ENCODE measurements at places on chromosomes 6 and 20.

GRCh38 chr6:165969184-165969583 is 198.5 kb downstream of the TBXT start:
- DNase-seq: no peak

DNA sequence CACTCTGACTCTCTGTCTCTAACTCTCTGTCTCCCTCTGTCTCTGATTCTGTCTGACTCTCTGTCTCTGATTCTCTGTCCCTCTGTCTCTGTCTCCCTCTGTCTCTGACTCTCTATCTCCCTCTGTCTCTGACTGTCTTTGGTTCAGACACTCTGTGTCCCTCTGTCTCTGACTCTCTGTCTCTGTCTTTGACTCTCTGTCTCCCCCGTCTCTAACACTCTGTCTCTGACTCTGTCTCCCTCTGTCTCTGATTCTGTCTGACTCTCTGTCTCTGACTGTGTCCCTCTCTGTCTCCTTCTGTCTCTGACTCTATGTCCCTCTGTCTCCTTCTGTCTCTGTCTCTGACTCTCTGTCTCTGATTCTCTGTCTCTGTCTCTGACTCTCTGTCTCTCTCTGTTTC is 21.7 kb upstream of the NOL4L start:
- no peak for DNase-seq

DNA sequence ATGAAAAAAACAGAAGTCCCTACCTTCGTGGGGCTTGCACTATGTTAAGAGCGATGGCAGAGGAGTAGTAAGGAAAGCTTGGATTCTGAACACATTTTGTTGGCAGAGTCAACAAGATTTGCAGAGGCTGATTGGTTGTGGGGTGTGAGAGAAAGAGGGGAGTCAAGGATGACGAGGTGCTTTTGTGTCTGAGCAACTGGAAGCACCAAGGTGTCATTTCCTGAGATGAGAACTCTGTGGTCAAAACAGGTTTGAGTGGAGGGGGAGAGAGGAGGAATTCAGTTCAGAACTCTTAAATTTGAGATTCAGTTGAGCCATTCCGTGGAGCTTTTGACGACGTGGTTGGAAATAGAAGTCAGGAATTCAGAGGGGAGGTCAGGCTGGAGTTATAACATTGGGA is 3.5 kb downstream of the OCSTAMP start:
- no peak for DNase-seq

- no peak for DNase-seq
These were observed 434.4 kb downstream of the HAO1 start for GRCh38 chr20:7505835-7506221.

DNA sequence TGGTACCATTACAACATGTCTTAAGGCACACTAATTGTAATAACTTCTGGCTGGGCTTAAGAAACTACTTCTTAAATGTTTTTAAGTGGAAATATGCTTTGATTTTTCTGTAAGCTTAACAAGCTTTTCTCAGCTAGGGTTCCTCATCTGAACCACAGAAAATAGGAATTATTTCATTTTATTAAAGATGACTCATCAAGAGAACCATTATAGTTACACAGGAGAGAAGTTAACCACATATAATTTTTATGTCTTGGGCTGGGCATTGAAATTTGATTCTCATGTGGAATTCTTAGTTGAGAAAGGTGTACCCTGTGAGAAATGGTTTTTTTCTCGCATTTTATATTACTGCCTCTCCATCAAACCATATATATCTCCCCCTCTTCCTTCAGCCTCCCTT is 75.1 kb downstream of the QKI start:
- no peak for DNase-seq

GRCh38 chr6:161162722-161163121 is 111.1 kb downstream of the AGPAT4 start:
- no peak for DNase-seq

DNA sequence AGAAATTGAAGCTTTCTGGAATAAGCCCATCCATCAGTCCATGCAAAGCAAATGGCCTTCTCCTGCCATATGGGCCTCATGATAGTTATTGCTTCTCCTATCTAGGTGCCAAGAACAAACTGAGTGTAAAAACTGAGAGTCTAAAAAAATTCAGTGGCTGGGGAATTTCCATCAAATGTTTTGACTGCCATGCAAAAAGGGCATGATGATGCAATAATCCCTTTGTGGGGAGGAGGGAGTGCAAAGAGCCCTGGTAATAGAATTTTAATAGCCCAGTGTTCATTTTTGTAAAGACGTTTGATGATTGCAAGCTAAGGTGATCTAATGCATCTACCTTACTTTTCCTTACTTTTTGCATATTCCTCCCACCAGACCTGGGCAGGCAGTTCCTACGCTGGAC is 683.7 kb downstream of the EPM2A start:
- DNase-seq: no peak

DNA sequence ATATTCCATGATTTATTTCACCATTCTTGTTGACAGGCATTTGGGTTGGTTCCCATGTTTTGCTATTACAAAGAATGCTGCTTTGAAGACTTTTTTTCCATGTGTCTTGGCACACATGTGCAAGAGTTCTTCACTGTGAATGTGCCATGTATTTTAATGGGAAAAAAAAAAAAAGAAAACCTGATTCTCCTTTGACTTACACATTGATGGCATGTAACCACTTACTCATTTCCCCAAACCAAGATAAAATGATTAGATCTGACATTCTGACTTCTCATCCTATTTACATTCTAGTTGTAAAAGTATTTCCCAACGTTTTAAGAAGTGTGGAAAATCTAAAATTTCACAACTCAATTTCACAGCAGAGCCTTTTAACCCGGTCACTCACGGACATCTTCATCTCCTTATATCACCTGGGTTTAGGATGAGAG is 4.4 kb downstream of the CAP2 start:
- no peak for DNase-seq
